ENCODE measurements at places on chromosomes 1 and 21. TPM values are rescaled to one million over a fixed set of nuclear protein-coding genes. Genes with fewer than 3 reads are reported as not detected.

APP gene
- 492 TPM for total RNA-seq

DCST1 gene
- not detected for total RNA-seq

PEA15 gene
- total RNA-seq, result 51.7 TPM

INAVA gene
- total RNA-seq, result 0.18 TPM

ZMYND12 gene
- 0.28 TPM for total RNA-seq

USP48 gene
- 38.6 TPM for total RNA-seq

OR6K3 gene
- total RNA-seq, result not detected

CYYR1 gene
- not detected for total RNA-seq

RCOR3 gene
- total RNA-seq, result 11.9 TPM

KLF17 gene
- 0.09 TPM for total RNA-seq

PYHIN1 gene
- total RNA-seq, result not detected

TM2D1 gene
- 56.0 TPM for total RNA-seq

TCHH gene
- total RNA-seq, result under 0.01 TPM

CIART gene
- 3.0 TPM for total RNA-seq

C8B gene
- not detected for total RNA-seq

LCE1E gene
- total RNA-seq, result not detected

KCNJ10 gene
- under 0.01 TPM for total RNA-seq

CHRM3 gene
- 0.28 TPM for total RNA-seq

CD2 gene
- total RNA-seq, result not detected

BNIPL gene
- total RNA-seq, result 0.14 TPM

S1PR1 gene
- 15.5 TPM for total RNA-seq

FAM177B gene
- not detected for total RNA-seq

GBP2 gene
- 67.4 TPM for total RNA-seq

RHBDL2 gene
- total RNA-seq, result 0.71 TPM

OR2T35 gene
- total RNA-seq, result not detected

PCAT6 gene
- total RNA-seq, result 0.55 TPM

MYOM3 gene
- not detected for total RNA-seq

CD84 gene
- not detected for total RNA-seq

Data from smooth muscle cell of bladder (primary cell).